ENCODE measurements at places on chromosomes 6 and 20. TPM values are rescaled to one million over a fixed set of nuclear protein-coding genes. Genes with fewer than 3 reads are reported as not detected.

LRRC73 gene
- 0.32 TPM for total RNA-seq

PRR18 gene
- total RNA-seq: 0.07 TPM

DNA sequence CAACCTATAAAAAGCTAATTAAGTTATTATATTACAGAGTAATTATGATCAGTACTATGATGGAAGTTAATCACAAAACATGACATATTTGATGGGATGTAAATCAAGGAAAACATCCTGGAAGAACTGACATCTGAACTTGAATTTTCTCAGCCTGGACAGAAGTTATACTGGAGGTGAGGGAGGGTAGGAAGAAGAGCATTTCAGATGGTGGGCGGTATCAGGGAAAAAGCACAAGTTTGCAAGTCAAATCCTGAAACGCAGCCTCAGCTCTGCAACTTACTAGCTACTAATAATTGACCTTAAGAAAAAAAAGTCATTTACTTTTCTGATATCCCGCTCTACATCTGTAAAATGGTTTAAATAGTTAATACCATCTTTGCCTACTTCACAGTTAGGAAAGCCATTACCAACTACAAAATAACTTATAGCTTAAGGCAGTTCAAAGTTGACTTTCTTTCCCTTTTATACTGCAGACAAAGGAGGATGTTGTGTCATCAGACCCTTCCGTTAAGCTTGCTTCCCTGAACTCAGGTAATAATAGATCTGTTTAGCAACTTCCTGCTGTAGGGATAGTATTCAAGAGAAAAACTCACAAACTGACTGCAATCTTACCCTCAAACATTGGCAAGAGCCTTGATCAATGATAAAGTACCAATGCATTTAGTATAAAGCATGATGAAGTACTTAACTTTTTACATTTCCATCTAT lies 21.0 kb downstream of the NOL7 start:
- DNase-seq: no peak

HAO1 gene
- not detected for total RNA-seq

LGSN gene
- total RNA-seq: 0.32 TPM

All from activated T-cell treated with anti-CD3 and anti-CD28 coated beads, Interleukin-2, amount 50 U/mL, for 72 hours (primary cell).